ENCODE measurements at places on chromosomes 5 and 9.

- DNase-seq, result peak; percentile 19
These were observed 15.5 kb downstream of the GNA14 start for GRCh38 chr9:77632652-77633051.

DNA sequence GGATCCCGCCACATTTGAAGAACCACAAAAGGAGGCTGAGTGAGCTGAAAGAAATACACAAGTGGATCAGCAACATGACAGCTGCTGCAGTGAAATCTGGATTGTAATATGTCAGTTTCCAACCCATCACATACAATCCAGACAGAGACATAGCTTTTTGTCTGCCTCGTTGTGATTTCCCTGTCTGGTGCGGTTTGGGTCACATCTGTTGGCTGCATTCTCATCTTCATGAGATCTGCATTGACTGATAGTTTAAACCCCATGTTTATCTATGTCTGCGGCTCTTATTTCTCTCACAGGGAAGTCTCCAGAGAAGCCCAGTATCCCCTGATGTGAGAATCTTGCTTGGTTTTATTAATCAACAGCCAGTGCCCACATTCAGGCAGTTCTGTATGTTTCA lies 403.1 kb upstream of the ZNF608 start:
- no peak for DNase-seq

GRCh38 chr9:706606-707459 lies 134.7 kb upstream of the DMRT1 start:
- peak; percentile 76 for DNase-seq

DNA sequence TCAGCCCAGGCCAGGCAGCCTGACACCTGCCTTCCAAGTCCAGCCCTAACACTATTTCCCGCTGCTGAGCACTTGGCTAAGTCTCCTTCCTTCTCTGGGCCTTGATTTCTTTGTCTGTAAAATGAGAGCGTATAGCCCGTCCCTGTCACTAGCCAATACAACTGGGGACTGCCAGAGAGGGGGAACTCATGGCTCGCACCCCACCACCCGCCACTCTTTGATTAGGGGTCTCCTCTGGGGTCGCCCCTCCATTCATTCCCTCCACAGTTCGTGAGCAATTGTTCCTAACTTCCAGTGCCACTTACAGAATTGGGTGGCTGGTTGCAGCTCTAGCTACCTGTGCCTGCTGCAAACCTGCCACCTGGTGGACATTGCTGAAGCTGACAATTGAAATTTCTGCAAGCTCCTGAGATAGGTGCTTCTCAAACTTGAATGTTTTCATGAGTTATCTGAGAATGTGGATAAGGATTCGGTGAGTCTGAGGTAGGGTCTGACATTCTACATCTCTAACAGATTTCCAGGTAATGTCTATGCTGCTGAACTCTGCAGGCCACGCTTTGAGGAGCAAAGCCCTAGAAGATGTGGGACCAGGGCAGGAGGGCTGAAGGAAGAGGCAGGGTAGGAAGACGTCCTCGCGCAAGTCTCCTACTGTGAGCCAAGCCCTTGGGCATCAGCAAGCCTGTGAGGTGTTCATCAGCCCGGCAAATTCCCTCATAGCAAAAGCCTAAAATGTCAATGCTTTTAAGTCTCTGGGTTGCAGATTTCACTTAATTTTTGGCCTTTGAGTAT lies 13.3 kb upstream of the RECK start:
- peak; percentile 78 for DNase-seq

GRCh38 chr9:86077276-86077675 lies 22.1 kb downstream of the GOLM1 start:
- no peak for DNase-seq

- peak; percentile 63 for DNase-seq
These were observed 71.7 kb upstream of the WWC1 start for GRCh38 chr5:168219515-168220410.

DNA sequence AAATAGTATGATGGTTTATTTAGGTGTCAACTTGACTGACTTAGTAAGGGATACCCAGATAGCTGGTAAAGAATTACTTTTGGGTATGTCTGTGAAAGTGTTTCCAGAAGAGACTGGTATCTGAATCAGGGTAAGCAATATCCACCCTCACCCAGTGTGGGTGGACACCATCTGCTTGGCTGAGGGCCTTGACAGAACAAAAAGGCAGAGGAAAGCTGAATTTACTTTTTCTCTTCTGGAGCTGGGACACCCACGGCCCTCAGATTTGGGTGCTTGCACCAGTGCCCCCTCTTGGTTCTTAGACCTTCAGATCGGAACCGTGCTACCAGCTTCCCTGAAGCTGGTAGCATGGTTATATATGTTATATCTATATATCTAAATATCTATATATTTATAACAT lies 489.5 kb upstream of the MPDZ start:
- no peak for DNase-seq

GRCh38 chr5:170451747-170452365 lies 52.0 kb upstream of the KCNIP1 start:
- DNase-seq, result no peak
